NCI-H2081 (cell line): ENCODE measurements at places on chromosomes 16 and 17.

DNA sequence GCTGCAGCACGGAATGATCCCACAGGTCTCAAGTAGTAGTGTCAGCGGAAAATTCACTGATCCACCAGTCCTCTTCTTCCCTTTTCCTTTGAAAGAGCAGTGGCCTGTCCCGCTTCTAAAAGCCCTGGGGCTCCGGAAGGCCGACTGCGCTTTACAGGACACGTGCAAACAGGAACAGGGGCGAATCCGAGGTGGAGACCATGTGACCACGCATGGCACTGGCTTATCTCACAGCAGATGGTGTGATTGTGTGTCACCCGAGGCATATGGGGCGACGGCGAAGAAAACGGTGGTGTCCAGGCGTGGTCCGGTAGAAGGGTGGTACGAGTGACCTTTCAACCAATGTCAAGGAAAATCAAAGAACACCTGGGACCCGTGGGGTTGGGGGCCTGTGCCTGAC is 12.0 kb upstream of the KCNJ18 start:
- DNase-seq = no peak

DNA sequence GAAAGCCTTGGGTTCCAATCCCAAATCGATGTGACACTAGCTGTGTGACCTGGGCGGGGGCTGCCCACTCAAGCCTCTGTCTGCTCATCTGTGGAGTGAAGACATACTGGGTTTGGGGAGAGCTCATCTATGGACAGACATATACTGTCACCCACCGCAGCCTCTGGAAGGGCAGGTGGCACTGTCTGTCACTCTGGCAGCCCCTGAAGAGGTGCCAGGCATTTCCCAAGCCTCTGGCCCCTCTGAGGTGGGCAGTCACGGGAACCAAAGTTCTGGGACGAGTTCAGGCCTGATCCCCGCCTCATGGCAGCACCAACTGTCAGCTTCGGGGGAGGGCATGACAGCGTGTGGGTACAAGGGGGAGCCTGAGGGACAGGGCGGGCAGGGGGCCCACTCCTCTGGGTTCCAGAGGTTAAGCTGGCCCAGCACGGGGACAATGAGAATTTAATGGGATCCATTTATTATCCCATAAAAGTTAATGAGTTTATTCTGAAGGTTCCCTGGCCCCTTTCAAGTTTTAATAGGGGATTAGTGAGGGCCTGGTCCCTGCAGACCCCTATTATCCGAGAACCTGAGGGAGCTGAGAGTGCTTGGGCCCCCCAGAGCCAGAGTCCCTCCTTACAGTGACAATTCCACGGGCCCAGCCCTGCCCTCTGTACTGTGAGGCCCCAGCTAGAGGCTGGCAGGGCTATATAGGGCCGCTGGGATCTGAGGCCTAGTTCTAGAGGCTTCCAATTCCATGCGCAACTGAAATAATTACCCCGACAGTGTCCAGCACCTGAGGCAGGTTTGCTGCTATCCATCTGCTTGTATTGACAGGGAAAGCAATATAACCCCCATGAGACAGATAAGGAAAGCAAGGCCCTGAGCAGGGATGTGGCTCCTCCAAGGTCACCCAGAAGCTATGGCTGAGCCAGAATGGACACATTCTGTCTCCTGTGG is 18.8 kb downstream of the SEZ6 start:
- no peak for DNase-seq

- no peak for DNase-seq
Observed at GRCh38 chr17:40129498-40129897, 7.7 kb downstream of the MSL1 start.

GRCh38 chr16:53068423-53068833 is 13.6 kb downstream of the CHD9 start:
- no peak for DNase-seq

DNA sequence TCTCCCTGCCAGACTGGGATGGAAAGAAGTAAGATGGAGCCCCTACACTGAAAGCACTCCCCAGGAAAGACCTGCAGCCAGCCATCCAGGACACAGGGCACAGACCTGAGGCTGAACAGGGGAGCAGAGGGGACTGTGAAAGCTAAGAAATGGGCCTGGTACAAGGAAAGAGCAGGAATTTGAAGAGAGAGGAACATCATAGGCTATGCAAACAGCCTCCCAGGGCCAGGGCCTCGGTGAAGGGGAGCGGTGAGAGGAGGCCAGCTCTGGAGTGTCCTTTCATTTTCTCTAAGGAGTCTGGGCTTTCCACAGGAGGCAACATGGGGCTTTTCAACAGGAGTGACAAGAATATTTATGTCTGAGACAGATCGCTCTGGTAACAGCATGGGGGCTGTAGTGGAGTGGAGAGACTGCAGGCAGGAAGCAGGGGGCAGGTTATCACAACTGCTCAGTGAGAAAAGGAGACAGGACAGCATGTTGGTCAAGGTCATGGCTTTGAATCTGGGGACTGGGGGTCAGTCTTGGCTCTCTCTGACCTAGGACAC is 50.1 kb downstream of the TOM1L2 start:
- DNase-seq = no peak

- DNase-seq = no peak
Observed at GRCh38 chr16:72427783-72428331, 255.9 kb upstream of the PMFBP1 start.
